ENCODE measurements at places on chromosomes 13 and 19.

GRCh38 chr13:41707194-41707821 is 250.0 kb downstream of the RGCC start:
- DNase-seq, result no peak

DNA sequence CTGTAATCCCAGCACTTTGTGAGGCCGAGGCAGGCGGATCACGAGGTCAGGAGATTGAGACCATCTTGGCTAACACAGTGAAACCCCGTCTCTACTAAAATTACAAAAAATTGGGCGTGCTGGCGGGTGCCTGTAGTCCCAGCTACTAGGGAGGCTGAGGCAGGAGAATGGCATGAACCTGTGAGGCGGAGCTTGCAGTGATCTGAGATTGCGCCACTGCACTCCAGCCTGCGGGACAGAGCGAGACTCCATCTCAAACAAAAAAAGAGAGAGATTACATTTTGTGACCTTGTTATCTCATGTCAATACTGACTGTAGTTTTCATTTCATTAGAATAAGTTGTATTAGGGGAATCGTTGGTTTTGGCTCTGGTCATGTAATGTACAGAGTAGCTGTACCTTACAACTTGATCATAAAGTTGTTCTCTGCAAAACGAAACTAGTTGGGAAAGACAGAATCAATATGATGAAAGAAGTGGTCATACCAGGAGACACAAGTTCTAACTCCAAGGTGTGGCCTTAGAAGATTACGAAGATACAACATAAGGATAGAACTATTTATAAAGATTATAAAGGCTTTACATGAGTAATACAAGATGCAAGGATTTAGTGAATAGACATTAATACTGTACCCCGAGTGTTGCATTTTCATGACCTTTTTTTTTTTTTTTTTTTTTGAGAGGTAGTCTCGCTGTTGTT is 15.3 kb downstream of the TMEM38A start:
- DNase-seq, result no peak

- no peak for DNase-seq
Measured at GRCh38 chr13:30957258-30957943, 24.9 kb downstream of the TEX26 start.

DNA sequence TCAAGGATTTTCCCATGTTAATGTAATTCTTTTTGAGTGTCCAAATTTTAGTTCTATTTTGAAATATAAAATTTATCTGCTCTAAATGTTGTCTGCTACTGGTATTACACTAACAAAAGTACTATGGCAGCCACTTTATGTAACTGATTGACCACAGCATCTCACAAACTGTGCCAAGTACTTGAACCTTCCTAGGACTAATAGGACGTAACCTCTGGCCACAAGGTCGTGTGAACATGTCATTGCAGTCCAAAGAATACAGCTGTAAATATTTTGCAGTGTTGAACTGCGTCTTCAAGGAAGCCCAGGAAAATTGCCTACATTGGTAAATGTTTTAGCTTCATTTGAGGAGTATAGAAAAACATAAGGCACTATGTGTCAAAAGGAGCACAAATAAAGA is 1.9 kb downstream of the KCTD4 start:
- DNase-seq, result no peak

- DNase-seq, result peak; percentile 93
Measured at GRCh38 chr19:54439174-54439851, 9.7 kb upstream of the LENG8 start.

DNA sequence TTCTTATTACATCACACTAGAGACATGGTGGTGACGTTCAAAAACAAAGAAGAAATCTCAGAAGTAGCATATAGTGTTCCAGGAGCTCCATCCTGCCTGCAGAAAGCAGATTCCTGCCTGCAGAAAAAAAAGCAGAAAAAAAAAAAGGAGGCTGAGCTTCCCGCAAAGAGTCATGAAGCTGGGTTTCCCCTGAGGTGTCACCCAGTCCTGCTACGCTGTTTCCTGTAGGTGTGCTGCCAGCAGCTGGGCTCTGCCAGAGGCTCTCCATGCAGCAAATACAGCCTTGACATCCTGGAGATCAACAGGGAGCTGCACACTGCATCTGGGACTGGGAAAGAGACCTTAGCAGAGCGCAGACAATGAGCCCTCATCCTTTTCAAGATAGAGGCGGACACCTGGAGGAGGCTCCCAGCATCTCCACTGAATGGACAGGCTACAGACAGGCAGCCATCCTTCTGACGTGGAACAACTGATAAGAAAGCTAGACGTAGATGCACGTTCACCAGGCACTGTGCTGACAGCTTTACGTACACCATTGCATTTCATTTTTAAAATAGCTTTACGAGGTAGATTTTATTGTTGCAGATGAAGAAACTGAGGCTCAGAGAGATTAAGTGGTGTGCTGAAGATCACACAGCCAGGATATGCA is 350.9 kb downstream of the FOXO1 start:
- DNase-seq, result no peak

DNA sequence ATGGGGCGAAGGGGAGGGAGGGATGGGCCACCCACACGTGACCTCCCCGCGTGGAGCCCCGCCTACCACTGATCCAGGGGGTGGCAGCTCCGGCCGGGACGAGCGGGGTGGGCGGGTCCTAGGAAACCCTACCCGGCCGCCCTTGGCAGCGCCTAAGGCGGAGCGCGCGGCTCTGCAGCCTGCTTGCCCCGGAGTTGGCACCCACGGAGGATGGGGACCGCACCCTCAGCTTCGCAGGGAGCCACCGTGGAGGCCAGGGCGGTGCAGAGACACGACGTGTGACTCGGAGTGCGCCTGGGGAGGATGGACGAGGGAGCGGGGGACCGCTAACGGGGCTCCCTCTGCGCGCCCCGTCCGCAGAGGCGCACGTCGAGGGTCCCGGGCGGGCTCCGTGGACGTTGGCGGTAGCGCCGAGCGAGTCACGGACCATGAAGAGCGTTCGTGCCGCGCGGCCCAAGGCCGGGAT is at the start of gene RGS9BP:
Gene RGS9BP (plus strand): TSS at position 129 of the 466 bp plus-strand sequence. CDS start 416 bp downstream, outside the sequence.
- peak; percentile 64 for DNase-seq

DNA sequence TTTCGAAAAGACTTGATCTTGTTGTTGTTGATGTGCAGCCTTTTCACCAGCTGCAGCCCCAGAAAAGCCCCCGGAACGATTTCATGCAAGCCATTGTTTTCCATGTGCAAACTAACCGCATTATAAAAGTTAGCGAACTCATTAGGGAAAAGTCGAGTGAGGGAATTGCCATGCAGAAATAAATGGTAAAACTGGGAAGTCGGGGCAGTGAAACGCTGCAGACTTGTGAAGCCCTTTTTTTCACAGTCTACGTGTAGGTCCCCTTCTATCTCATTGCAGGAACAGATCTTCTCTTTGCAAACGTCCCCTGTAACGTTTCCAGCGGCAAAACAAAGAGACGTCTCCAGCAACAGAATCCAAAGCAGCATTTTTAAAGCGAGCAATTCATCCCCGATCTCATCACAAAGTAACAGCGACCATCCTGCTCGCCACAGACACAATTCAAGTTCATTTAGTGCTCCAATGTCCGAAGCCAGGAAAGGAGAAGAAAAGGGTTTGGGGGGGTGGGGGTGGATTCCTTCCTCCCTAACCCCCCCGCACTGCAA is 1.1 kb downstream of the SLITRK1 start:
- peak; percentile 10 for DNase-seq

DNA sequence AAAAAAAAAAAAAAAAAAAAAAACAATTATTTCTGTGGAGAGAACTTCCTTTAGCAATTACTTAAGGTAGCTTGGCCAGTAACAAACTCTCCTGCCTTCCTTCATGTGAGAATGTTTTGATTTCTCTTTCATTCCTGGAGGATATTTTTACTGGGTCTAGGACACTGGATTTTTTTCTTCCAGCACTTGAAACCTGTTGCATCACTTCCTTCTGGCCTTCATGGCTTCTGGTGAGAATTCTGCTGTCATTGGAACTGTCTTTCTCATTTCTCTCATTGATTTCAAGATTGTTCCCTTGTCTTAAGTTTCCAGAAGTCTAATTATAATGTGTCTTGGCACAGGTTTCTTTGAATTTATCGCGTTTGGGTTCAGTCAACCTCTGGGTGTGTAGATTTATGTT is 19.3 kb upstream of the RAB20 start:
- DNase-seq, result no peak

- peak; percentile 37 for DNase-seq
Measured at GRCh38 chr13:50132904-50133357, 117.7 kb downstream of the KCNRG start.

DNA sequence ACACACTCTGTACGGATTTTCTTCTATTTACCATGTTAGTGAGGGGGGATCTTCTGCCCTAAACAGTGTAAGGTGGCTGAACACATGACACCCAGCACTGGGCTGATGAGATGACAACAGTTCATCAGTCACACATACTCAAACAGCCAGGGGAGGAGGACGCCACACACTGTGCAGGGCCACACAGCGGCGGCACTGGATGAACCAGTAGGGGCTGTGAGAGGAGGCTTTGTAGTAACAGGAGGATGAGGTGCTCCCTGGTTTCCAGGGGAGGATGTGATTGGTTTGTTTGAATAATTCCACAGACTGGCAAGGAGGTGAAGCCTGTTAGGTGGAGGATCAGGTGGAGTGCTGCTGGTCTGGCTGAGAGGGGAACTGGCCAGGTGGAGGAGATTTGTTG is 16.3 kb upstream of the GTF3A start:
- peak; percentile 11 for DNase-seq

GRCh38 chr13:39565036-39565949 is 37.7 kb downstream of the LHFPL6 start:
- DNase-seq, result peak; percentile 82

- no peak for DNase-seq
Measured at GRCh38 chr13:48879432-48879831, 96.3 kb upstream of the FNDC3A start.

DNA sequence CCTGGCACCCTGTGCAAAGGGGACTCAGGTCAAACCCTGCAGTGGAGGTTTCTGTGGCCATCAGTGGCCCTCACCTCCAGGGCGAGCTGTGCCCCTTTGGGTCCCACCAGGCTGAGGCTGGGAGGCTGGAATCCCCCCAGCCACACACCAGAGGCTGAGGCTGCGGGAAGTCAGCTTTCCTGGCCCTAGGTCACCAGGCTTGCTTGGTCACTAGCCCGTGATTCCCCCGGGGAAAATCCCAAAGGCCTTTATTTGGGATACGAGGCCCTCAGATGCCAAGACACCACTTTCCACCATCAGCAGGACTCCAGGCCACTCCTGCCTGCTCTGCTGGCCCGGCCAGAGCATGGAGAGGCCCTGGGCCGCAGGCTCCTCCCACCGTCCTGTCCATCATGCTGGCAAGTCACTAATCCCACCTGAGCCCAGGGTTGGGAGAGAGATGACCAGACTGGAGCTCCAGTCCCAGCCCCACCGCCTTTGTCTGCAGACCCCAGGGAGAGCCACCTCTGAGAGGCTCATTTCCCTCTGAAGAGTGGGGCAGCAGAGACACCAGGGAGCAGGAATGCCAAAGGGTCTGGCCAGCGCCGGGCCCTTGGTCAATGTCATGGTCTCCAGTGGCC is 4.7 kb downstream of the NKPD1 start:
- peak; percentile 54 for DNase-seq

DNA sequence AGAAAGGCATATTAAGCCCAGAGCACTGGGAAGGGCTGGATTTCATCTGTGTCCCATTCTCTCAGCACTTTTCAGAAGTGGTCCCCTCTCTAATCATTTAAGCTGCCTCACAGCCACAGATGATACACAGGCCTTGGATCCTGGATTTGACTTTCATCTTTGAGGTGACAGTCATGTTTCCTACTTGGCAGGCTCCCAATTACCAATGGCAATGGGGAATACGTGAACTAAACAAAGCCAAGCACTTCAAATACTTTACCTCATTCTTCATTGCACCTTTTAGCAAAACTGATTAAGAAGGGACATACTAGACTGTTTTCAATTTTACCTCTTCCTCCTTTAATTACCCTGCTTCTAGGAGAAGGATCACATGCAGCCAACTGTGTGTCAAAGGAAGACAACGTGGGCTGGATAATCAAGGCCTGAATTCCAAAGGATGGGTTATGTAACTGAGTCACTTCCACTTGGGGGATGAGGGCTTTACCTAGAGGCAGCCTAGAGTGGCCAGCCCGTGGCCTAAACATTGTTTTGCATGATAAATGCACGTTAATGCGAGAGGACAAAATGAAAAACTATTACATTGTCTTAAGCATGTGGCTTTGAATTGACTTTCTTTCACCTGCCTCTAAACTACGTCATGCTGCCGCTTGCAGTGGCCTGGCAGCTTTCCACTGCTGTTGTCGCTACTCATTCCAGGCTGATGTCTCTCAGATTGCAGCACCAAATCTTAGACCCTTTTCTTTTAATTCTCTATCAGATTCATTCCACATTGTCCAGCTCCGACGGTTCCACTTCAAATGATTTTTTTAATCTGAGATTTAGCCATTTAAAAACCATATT is 95.0 kb downstream of the KCTD12 start:
- DNase-seq, result peak; percentile 7
